ELR (cell line): ENCODE measurements at places on chromosomes 16 and 17.
A peak's percentile ranks its signal among the peaks of the same experiment; 100 is the strongest.

DNA sequence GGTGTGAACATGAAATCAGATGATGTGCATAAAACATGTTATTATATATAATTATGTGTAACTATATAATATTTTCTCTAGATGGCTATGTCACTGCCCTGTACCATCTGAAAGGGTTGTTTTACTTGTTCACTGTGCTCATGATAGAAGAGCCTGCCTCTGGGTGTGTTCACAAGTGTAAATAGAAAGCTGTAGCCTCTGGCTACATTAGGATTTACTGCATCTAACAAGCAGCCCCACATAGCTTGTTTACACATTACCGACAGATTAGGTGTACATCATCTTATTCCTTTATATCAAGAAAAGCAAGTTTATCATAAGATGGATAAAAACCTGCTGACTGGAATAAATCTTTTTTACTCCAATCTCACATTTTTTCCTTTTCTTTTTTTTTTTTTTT lies 46.1 kb downstream of the CHD9 start:
- DNase-seq: no peak

GRCh38 chr17:67461228-67461780 lies 84.2 kb downstream of the PITPNC1 start:
- DNase-seq: no peak

GRCh38 chr16:60788631-60789030 lies 1247.6 kb downstream of the CDH8 start:
- DNase-seq: no peak

DNA sequence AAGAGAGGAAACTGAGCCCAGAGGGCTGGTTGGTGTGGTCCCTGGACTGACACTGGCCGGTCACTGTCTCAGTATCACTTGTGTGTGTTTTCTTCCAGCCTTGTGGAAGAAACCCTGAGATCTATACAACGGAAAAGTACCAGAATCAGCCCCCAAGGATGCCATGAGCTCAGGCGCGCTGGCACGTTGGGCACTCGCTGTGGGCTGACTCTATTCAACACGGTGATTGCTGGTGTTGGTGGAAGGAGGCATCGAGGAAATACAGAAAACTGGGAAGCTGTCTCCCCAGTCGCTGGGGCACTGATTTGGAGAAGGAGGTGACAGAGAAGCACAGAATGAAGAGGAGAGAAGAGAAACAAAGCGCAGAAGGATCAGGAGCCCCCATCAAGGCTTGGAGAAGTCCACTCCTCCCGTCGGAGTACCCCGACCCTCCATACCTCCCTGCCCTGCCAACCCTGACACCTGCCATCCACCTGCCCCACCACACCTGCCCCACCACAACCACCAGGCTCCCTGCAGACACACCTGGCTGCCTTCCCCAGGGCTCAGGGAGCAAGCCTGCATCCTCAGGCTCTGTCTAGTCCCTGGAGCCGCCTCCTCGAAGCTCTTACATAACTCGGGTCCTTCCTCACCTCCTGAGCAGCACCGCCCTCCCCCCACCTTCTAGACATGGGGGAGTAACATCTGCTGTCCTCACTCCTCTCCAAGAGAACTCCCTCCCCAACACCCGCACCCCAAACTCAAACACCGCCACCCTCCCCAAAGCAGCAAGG lies 66.5 kb downstream of the RBFOX3 start:
- DNase-seq: no peak

DNA sequence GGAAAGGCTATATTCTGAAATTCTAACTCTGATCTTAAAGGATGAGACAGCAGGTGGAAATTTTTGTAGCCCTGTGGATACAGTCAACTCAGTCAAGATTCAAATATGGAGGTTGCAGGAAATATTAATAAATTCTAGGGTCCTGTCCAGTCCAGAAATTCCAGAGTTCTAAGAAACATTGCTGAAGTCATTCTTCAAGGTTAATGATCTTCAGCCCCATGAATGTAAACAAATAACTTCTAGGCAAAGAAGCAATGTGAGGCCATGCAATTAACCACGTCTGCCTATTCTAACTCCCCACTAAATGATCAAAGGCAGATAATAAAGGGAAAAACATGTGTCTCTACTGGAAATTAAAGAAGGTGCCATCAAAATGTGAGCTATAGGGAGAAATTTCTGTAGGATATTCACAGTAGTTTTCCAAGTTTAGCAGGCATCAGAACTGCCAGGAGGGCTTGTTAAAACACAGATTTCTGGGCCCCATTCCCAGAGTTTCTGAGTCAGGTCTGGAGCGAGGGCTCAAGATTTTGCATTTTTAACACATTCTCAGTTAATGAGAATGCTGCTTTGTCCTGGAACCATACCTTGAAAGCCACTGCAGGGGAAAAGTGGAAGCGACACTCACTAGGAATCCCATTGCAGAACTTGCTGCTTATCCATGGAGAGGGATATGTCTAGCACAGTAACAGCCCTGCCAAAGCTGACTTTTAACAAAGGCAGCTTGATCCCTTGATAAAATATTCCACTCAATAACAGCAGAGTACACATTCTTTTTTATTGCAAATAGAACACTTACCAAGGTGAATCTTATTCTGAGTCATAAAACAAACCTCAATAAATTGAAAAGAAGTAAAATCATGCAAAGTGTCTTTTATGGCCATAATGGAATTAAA lies 61.8 kb downstream of the DNAH3 start:
- peak; percentile 27 for DNase-seq

GRCh38 chr16:17213974-17214373 lies 256.8 kb downstream of the XYLT1 start:
- DNase-seq: no peak

- DNase-seq: peak; percentile 84
Measured at GRCh38 chr17:57671667-57672632, 73.1 kb downstream of the CCDC182 start.

- DNase-seq: peak; percentile 68
Measured at GRCh38 chr17:40791787-40792436, 7.8 kb downstream of the KRT28 start.

- no peak for DNase-seq
Measured at GRCh38 chr16:75593308-75593707, 27.1 kb downstream of the GABARAPL2 start.

- DNase-seq: peak; percentile 35
Measured at GRCh38 chr17:65401561-65401960, 159.9 kb downstream of the AXIN2 start.

DNA sequence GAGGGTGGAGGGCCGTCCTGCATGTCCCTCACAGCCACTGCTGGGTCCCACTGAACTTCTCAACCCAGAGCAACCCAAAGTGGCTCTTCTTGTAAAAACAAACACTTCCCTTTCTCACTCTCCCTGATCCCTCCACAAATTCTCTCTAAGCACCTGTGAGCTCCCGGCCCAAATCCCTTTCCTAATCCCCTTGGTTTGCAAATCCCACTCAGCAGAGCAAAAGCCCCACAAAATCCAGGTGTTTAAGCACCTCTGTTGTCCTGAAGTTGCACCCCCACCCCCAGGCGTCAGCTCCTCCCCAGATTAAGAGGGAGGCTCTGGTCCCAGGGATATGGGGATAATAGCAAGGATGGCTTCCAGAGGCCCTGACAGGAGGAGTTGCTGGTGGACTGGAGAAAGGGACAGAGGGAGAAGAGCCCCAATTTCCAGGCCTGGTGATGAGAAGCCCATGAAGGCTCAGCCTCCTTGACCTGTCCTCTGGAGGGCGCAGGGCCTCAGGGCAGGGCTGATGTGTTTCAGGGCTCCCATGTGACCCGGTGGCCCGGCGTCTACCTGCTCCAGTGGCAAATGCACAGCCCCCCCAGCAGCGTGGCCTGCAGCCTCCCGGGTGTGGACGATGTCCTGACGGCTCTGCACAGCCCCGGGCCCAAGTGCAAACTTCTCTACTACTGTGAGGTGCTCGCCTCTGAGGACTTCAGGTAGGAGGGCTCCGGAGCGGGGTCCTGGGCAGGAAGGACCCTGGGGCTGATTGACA lies 23.0 kb downstream of the NAGPA start:
- DNase-seq: no peak

- no peak for DNase-seq
Measured at GRCh38 chr16:81470796-81471636, 26.4 kb downstream of the CMIP start.

- DNase-seq: no peak
Measured at GRCh38 chr17:72512649-72513556, 392.1 kb downstream of the SOX9 start.

DNA sequence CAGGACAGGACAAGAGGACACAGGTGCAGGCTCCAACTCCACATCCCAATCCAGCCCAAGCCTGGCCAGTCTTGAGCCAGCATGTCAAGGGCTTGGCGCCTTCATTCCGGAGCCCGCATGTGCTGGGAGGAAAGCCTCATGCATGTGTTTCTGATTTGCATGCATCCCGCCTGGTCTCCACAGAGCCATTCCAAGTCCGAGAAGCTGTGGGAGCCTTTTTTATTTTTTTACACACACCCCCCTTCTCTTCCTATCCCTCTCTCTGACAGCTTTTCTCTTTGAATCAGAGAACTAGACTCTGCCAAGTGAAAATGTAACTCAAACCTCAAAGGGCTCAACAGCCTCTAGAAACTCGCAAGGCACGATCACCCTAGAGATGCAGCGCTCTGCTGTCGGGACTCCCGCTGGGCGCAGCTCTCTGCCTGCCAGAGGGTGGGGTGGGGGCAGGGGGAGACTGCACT lies 45.1 kb downstream of the NOG start:
- no peak for DNase-seq

- peak; percentile 70 for DNase-seq
Measured at GRCh38 chr17:40075201-40075941, 12.6 kb downstream of the THRA start.

DNA sequence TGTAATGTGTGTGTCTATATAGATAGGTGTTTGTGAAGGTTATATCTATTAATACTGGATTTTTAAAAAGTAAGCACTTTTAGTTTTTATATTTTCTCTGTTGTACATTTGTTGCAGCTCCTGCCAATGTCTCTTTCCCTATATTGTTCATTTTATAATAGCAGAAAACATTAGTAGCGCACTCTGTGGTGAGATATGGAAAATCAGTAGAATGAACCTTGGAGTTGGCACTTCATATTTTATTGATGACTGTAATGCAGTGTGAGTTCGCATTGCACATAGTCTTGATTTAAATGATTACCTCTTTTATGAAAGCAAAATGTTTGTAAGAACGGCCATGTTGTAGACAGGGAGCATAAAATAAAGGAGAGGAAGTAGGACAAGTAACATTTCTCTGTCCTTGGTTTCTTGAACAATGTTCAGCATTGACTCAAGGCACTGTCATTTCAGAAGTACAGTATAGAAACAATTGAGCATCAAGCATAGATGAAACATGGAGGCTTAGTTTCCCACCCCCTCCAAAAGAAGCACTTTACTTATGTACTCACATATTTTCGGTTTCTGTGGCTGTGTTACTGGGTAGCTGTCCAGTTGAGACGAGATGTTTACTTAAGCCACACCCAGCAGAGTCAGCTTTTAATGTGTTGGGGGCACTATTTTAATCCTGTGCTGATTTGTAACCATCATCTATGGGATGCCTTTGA lies 74.0 kb downstream of the TANC2 start:
- peak; percentile 68 for DNase-seq

DNA sequence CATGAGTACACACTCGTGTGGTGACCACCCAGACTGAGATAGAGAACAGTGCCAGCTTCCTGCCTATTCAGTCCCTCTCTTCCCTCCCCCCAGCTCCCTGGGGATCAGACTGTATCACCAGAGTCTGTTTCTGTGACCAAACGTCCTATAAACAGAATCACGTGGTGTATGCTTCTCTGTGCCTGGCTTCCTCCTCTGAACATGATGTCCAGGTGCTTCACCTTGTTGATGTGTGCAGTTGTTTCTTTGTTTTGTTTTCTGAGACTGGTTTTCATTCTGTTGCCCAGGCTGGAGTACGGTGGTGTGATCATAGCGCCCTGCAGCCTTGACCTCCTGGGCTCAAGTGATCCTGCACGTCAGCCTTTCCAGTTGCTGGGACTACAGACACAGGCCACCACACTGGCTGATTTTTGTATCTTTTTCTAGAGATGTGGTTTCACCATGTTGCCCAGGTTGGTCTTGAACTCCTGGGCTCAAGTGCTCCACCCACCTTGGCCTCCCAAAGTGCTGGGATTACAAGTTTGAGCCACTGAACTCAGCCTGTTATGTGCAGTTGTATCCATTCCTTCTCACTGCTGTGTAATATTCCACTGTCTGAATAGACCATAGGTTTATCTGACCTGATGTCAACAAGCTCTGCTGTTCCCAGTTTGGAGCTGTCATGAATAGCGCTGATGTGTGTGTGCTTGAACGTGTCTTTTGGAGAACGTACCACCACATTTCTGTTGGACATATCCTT lies 28.9 kb upstream of the PRM1 start:
- no peak for DNase-seq
